Omental fat pad (tissue), 4 donors: ENCODE measurements at places on chromosomes 16 and 17.

GRCh38 chr17:76268015-76268749, 3.0 kb downstream of the UBALD2 start:
- DNase-seq: no peak

GRCh38 chr16:81429045-81429521, 15.5 kb upstream of the CMIP start:
- no peak for DNase-seq

DNA sequence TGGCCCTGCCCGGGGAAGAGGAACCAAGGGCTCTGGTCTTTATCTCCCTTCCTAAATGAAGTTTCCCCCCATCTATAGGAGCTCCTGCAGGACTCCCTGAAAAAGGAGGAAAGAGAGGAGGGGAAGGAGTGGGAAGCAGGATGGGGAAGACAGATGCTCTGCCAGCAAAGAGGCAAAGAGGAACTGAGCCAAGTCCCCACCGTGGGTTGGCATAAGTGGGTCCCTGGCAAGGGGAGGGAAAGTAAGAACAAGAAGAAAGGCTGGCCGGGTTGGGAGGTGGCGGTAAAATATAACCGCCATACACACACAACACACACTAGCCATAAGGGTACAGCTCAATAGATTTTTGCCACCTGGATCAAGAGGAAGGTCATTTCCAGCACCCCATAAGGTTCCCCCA, 6.1 kb upstream of the EIF1 start:
- no peak for DNase-seq

- DNase-seq: no peak
Measured at GRCh38 chr17:66467766-66468165, 165.4 kb downstream of the PRKCA start.

DNA sequence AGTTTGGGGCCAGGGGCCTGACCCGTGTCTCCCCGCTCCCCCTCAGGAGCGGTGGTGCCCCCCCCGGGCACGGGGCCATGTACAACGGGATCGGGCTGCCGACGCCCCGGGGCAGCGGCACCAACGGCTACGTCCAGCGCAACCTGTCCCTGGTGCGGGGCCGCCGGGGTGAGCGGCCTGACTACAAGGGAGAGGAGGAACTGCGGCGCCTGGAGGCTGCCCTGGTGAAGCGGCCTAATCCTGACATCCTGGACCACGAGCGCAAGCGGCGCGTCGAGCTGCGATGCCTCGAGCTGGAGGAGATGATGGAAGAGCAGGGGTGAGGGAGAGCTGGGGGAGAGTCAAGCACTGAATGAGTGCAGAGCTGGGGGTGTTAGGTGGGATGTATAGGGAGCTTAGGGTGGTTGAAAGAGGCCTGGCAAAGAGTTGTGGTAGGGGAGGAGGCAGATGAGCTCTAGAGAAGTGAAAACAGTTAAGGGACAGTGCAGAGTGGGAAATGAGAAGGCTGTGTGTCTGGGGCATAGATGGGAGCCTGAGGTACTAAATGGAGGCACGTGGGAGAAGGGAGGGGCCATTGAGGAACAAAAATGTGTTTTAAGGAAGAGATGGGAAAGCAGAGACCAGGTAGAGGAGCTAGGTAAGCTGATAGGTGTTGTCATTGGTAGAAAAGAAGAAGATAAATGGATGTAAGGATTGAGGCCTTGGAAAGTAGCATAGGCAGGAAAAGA, 4.0 kb downstream of the SRRM2 start:
- DNase-seq: no peak

DNA sequence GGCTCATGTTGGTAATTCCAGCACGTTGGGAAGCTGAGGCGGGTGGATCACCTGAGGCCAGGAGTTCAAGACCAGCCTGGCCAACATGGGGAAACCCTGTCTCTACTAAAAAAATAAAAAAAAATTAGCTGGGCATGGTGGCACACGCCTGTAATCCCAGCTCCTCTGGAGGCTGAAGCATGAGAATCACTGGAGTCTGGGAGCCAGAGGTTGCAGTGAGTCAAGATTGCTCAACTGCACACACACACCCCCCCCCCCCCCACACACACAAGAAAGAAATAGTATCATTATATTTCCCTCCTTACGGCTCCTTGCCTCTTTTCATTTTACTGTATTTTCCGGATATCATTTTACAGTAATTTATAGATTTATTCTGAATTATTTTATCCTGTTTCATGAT, 963.1 kb upstream of the GOT2 start:
- DNase-seq: no peak

- DNase-seq: no peak
Measured at GRCh38 chr17:1967213-1967612, 57.9 kb downstream of the RTN4RL1 start.

DNA sequence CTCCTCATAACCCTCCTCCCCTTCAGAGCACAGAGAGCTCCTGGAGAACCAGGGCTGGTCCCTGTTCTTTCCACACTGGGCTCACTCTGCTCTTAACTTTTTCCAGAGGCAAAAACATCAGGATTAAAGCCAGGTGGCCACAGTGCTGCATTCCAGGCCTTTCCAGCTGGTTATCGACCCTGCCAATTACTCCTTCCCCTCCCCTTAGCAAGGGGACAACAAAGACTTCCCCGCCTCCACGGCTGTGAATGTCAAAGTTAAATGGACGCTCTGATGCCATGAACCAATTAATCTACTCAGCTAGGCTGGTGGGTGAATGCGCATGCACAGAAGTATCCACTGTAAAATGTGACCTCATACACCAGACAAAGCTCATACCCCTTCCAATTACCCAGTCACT, 23.1 kb downstream of the ACLY start:
- DNase-seq: no peak

DNA sequence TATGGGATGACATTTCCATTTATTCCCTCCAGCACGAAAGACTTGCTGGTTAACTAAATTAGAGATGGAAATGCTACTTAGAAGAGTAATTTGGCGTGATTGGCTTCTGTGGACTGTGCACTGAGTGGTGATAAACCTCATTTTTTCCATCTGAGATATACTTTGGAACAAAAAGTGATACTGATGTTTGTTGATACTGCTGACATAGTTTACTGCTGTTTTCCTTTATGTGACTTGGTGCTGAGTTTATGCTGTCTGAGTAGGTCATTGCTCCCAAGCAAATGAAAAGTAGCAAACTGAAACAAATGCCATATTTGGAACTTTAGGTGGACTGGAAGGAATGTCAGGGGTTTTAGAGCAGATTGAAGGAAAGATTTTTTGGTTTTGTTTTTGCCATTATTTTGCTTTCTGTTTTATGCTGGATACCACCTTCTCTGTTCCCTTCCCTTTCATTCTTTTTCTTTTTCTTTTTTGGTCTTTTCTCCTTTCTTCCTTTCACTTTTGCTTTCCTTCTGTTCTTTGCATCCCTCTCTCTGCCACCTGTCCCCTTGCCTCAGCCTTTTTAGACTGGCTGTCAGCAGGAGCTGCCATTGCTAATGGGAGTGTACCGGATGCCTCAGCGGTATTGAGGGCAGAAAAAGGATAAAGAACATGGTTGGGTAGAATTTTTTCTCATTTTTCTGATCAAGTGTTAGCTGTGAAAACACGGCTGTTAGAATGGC, 41.8 kb downstream of the NUP93 start:
- DNase-seq: no peak
